Activated CD8-positive, alpha-beta memory T cell treated with anti-CD3 and anti-CD28 coated beads for 1 hour (primary cell): ENCODE measurements at places on chromosomes 4 and X.

GRCh38 chr4:153211986-153212728 is 7.9 kb downstream of the TRIM2 start:
- DNase-seq, result no peak

DNA sequence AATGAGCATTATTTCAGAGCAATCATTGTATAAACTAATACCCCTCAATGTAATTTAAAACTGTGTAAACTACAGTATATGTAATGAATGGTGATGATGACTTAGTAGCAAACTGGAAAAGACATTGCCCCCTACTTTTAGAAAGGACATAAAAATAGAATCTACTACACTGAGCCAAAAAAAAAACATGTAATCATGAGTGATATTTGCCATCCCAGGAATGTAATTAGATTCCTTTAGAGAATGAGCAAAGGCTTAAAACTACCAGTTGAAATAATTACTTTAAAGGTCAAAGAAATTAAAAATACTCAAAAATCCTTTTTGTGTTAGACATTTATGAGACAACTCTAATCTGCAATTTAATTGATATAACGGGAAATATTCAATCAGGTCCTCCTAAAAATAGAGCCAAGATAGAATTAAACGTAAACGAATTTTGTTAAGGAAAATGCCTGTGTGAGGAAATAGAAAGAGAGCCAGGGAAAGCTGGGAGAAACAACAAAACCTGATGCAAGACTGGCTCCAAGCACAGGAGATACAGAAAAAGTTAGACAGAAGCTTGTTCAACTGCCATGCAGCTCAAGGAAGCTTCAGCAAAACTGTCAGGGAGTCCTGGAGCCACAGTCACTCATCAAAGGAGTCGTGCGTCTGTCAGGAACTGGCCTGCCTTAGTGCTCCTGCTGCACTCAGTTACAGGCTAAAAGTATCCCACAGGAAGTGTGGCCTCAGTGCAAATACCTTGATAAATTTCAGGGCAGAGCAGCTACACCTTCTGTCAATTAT is 655.7 kb upstream of the INTU start:
- DNase-seq, result no peak

DNA sequence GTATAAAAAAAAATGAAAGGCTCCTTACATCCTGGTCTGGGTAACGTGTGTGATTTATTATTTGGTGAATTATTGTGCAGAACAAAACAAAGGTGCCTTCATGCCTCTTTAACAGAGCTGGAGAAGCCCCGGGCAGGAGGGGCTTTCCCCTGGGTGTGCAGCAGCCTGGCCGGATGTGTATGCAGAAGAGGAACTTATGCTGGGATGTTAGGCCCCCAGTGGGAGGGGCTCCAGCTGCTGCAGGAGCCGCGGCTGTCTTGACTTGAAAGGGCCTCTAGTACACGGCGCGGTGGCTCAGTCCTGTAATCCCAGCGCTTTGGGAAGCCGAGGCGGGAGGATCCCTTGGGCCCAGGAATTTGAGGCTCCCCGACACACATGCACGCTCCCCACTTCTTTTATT is 16.0 kb downstream of the CCNQ start:
- DNase-seq, result peak; percentile 27

- peak; percentile 5 for DNase-seq
Measured at GRCh38 chrX:57286507-57287251, at the start of gene FAAH2. Gene FAAH2 (plus strand): TSS chrX:57286706. CDS start chrX:57286826, 120 bp downstream.

DNA sequence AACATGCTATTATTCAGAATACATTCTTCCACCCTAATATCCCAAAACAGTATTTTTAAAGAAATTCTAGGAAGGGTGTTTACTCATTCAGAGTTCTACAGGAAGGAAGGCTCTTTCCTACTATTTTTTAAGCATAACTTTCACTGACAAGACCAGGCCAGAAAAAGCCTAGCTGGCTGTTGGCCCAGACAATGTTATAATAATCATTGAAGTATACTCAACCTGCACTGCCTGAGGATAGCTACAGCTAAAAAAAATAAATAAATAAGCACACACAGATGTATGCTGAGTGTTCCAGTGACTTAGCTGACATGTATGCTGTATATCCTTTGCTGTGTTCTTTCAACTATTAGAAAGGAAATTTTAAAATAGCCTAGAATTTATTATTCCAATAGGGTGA is 145.8 kb upstream of the SPRY1 start:
- DNase-seq, result no peak

DNA sequence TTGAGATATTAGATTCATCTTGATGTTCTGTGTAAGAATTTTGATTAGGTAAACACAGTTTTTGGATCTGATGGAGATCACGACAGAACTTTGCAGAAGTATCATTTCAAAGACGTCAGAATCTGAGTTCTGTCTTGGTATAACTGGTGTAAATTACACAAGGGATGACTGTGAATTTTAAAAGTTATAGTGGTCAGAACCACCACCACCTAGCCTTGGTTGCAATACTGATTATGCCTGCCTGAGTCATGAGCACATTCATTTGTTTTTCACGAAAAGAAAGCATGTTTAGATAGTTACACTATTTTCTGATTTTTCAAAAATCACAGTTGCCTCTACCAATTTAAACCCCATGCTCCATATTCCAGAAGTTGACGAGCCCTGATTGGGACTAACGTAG is 54.8 kb downstream of the ZFX start:
- DNase-seq, result no peak

- DNase-seq, result peak; percentile 92
Measured at GRCh38 chr4:48340965-48341775, at the start of gene SLAIN2. Gene SLAIN2 (plus strand): TSS chr4:48341529. CDS start chr4:48341740, 211 bp downstream.

GRCh38 chrX:74931214-74931613 is 6.0 kb upstream of the NEXMIF start:
- no peak for DNase-seq

- no peak for DNase-seq
Measured at GRCh38 chr4:138775489-138775888, 240.1 kb upstream of the NOCT start.

DNA sequence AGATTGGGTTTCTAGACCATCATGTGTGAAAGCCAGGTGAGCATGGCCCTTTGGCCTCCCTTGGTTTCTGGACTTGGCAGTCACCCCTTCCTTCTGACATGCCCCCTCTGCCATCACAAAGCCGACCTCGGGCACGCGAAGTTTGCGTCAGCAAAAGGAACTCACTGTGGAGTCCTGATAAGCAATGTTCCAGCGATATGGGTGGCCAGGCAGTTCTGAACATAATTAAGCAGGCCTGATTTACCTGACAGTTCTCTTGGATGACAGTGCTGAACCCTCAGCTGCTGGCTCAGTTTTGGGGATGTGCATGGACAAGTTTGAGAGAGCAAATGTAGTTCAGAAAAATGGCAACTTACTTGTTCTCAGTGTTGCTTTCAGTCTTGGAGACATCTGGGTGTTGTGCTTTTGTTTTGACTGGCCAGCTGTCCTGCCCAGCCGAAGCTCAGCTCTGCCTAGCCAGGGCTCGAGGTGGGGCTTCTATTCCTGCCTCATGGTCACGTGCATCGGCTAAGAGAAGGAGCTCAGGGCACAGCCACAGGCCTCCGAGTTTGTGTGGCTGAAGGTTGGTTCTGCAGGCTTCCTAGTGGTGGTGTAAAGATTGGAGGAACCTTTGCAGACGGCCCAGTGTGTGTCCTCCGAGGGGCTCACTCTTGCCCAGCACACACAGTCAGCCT is 78.3 kb downstream of the CLDN34 start:
- DNase-seq, result no peak

DNA sequence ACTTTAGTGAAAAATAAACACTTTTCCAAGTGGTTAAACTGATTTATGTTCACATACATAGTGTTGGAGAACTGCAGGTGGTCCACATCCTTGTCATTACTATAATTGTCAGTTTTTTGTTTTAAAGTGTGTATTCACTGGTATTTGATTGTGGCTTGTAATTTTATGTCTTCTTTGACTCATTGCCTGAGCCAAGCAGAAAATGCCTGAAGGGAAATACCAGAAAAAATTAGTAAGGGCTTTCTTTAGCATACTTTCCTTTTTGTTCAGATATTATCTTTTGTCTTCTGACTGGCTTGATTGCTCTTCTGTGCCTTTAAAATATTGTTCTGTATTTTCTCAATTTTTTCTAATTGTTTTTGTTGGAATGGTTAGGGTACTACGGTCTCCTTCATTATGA is 981.3 kb downstream of the C4orf33 start:
- DNase-seq, result no peak

DNA sequence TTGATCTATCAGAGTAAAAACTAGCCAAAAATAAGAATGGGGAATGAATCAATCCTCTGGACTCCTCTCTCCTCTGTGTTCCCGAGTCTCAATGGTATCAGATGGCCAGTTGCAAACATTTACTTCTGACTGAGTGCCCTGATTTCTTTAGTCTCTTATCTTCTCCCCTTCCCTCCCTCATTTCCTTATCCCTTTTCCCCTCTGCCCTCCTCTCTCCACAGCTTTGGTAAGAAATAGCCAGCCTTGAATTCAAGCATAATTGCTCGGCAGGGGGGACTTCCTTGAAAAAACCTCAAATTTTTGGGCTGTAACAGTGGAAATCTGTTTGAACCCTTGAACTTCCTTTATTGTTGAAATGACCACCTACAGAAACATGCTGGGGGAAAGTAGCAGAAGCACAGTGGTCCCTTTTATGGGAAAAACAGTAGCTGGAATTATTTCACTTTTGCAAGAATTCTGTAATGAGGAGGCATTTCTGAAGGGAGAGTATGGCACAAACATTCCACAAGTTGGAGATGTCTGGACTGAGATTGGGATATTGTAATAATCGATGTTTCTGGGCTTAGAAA is 40.3 kb downstream of the NHS start:
- DNase-seq, result no peak

- no peak for DNase-seq
Measured at GRCh38 chr4:118888666-118889311, at the start of gene SYNPO2. Gene SYNPO2 (plus strand): TSS chr4:118888854. CDS start chr4:118889037, 183 bp downstream.

GRCh38 chrX:155747520-155747919 is 133.6 kb upstream of the VAMP7 start:
- no peak for DNase-seq

DNA sequence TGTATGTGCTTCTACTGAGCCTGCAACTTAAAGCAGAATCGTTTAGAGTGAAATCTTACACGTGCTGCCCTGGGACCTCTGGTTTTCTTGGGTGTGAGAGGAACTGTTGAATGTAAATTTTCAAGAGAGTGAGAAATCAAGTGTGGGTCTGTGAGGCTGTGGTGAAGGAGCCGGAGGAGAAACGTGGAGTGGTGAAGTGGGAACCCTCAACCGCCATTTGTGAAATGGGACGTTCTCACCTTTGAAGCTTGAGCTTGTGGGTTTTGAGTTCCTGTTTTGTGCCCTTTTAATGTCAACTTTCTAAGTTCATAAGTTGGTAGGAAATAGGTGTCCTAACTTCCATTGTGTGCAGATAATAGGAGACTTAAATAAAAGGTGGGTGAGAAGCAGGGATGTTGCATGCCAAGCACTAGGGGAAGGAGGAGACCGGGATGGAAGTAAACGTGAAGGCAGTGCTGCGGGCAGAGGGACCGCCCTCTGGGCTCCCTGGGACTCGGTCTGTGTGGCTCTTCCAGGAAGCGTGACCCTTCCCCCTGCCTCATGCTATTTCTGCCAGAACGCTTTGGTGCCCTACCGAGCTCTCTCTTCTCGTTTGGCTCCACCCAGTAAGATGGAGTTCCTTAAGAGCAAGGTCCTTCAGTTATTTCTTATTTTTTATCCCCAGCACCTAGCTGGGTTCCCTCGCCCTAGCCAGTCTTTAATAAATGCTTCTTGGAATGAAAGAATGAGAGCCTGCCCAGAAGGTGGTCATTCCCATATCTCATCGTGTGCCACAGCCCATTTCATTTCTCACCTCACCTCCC is 56.0 kb downstream of the TMEM131L start:
- peak; percentile 42 for DNase-seq

GRCh38 chrX:11474576-11474975 is 181.4 kb downstream of the AMELX start:
- DNase-seq, result no peak

DNA sequence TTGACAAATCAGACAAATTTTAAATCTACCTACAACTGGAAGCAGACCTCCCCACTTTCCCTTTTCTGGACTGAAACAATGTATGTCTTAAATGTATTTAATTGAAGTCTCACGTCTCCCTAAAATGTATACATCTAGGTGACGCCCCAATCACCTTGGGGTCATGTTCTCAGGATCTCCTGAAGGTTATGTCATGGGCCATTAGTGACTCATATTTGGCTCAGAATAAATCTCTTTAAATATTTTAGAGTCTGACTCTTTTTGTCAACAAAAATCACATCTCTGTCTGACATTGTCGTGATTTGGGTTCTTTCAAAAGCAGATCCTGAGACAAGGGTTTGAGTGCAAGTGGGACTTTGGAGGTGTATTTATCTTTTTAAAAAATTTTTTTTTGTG is 26.2 kb upstream of the BOD1L1 start:
- no peak for DNase-seq

GRCh38 chr4:51931461-51931860 is 88.5 kb downstream of the DCUN1D4 start:
- DNase-seq, result no peak

DNA sequence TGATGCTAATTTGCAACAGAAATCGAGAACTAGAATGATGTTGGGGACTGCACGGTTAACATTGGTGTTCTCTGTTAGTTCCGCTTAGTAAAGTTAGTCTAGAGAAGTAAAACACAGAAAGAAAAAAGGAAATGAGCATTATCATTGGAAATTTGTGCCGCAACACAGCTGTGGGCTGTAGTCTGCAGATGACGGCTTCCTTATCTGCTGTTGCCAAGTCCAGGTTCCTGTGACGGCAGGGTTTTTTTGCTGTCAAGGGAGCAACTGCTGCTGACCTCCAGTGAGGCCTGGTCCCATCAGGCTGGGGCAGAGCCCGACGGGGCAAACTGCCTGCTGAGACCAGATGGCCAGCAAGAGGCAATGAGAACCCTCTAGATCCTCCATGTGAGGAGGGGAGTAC is 38.9 kb upstream of the PHEX start:
- DNase-seq, result no peak

- DNase-seq, result no peak
Measured at GRCh38 chr4:145347684-145348083, 134.0 kb upstream of the SMAD1 start.

GRCh38 chr4:174358829-174359228 is 75.1 kb downstream of the CEP44 start:
- no peak for DNase-seq

GRCh38 chr4:78040431-78040830 is 16.7 kb upstream of the FRAS1 start:
- DNase-seq, result no peak

DNA sequence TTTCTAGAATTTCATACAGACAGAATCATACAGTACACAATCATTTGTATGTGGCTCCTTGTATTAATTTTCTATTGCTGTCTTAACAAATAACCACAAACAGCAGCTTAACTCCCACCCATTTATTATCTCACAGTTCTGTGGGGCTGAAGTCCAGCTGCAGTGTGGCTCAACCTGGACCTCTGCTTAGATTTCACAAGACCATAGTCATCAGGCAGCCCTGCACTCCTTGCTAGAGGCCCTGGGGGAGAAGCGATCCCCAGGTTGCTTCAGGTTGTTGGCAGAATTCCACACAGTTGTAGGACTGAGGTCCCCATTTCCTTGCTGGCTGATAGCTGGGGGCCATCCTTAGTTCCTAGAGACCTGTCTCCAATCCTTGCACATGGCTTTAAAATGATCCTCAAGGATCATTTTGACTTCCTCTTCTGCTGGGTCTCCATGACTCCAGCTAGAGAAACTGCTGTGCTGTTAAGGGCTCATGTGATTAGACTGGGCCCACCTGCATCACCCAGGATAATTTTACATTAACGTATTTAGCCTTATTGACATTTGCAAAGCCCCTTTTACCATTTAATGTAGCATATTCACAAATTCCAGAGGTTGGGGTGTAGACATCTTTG is 60.9 kb upstream of the SMAD1 start:
- no peak for DNase-seq

GRCh38 chr4:38804654-38805295 is at the start of gene TLR1:
Gene TLR1 (minus strand): TSS chr4:38804791. CDS start chr4:38798831, 5,960 bp downstream.
- no peak for DNase-seq

GRCh38 chrX:11579636-11580600 is 85.8 kb downstream of the ARHGAP6 start:
- DNase-seq, result no peak
